ENCODE measurements at places on chromosomes 5 and 9. TPM values are rescaled to one million over a fixed set of nuclear protein-coding genes. Genes with fewer than 3 reads are reported as not detected.

Gene ERAP2
- total RNA-seq: 14.2 TPM

Gene HRCT1
- total RNA-seq: 0.68 TPM

Gene ADAMTS16
- not detected for total RNA-seq

Gene FAM170A
- not detected for total RNA-seq

Gene EQTN
- total RNA-seq: 0.23 TPM

Gene F2RL1
- 69.0 TPM for total RNA-seq

Gene CARD6
- 2.7 TPM for total RNA-seq

Gene MELK
- 45.8 TPM for total RNA-seq

Gene POU4F3
- total RNA-seq: not detected

Gene CCNB1
- total RNA-seq: 271 TPM

Gene MRPL50
- 11.5 TPM for total RNA-seq

Gene ANKDD1B
- not detected for total RNA-seq

Gene GDF9
- 0.42 TPM for total RNA-seq

Gene IFNA21
- total RNA-seq: not detected

Gene POLE3
- 70.5 TPM for total RNA-seq

Gene ORM2
- total RNA-seq: not detected

Gene FCHSD1
- 20.4 TPM for total RNA-seq

Gene LCN12
- total RNA-seq: not detected

Gene PCDHB16
- total RNA-seq: not detected

Gene IL4
- not detected for total RNA-seq

Gene DMRT3
- total RNA-seq: not detected

Gene SLC30A5
- 32.8 TPM for total RNA-seq

Gene PTGER4
- 14.1 TPM for total RNA-seq

Gene APC
- total RNA-seq: 28.9 TPM

Gene ZNF454
- 0.08 TPM for total RNA-seq

Gene EPB41L4A
- total RNA-seq: 1.3 TPM

Gene FBP1
- total RNA-seq: not detected

Gene SPINK7
- total RNA-seq: 0.47 TPM

Gene PLGRKT
- total RNA-seq: 72.8 TPM

Gene GPRIN1
- total RNA-seq: 8.7 TPM

Gene TMOD1
- total RNA-seq: not detected

Gene C9orf153
- not detected for total RNA-seq

Gene AKNA
- 4.9 TPM for total RNA-seq

Gene ADRA1B
- total RNA-seq: 0.78 TPM
